ENCODE measurements at places on chromosomes 4 and X.

- no peak for DNase-seq
These were observed 31.6 kb downstream of the TIGD2 start for GRCh38 chr4:89142691-89143669.

- DNase-seq = peak; percentile 94
These were observed at the start of gene SLC9A7 for GRCh38 chrX:46758956-46759644. SLC9A7 (minus strand) TSS chrX:46759118; CDS start chrX:46759029, 89 bp downstream.

DNA sequence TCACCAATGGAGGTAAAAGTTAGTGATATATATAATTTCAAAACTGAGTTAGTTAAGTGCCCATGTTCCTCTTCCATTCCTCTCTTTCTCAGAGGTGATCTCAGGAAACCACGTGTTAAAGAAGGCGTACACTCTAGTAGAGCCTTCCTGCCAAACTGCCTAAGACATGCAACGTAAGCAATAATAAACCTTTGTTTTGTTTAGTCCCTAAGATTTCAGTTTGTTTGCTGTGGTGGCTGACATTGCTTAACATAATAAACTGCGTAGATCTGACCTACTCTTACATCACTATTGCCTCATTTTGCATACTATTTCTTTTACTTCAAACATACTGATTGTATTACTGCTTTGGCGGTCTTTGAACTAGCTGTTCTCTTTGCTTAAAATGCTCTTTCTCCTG lies 99.2 kb downstream of the JADE1 start:
- no peak for DNase-seq

GRCh38 chrX:122622795-122623194 lies 561.3 kb upstream of the GRIA3 start:
- no peak for DNase-seq

GRCh38 chr4:76750716-76751115 lies 147.2 kb downstream of the SOWAHB start:
- DNase-seq = no peak

GRCh38 chr4:96833831-96834230 lies 993.9 kb downstream of the PDHA2 start:
- DNase-seq = no peak

GRCh38 chr4:7867701-7868435 lies 71.8 kb downstream of the AFAP1 start:
- DNase-seq = no peak

DNA sequence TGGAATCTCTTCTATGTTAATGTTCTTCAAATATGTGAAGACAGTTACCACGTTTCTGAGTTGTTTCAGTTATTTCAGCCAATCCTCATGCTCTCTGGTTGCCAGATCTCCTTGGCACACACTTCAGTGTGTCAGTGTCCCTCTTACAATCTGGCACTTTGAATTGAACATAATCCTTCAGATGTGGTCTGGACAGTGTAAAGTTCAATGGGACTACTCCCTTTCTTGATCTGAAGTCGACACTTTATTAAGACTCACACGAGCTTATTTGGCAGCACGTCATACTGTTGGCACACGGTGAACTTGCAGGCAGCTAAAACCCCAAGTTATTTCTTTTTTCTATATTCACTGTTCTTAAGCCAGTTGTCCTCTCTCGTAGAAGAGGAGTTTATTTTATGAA lies 28.2 kb downstream of the ARSJ start:
- no peak for DNase-seq

DNA sequence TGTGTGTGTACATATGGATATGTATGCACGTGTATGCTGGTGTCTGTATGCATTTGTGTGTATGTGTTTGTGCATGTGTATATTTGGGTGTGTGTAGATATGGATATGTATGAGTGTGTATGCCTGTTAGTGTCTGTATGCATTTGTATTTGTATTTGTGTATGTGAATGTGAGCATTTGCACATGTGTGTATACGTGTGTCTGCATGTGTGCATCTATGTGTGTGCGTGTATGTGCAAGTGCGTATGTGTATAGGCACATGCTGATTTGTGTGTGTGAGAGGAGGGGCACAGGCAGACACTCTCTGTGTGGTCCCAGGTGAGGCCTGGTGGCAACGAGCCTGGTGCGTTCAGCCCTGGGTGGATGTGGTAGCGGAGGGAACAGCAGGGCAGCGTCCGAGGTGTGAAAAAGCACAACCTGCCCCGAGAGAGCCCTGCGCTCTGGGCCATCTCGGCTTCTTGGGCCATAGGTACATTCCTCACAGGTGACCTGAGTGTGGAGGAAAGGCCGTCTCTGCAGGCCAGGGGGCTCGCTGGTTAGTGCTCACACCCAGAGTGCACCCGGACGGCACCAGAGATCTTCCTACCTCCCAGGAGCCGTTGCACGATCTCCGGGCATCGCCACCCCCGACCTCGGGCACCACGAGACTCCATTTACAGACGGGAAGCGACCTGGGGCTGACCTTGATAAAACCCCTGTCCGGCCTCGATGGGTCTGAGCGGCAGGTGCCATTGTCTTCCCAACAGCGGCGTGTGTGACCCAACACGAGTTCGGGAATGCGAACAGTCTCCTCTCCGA lies 45.0 kb downstream of the ASMT start:
- no peak for DNase-seq

DNA sequence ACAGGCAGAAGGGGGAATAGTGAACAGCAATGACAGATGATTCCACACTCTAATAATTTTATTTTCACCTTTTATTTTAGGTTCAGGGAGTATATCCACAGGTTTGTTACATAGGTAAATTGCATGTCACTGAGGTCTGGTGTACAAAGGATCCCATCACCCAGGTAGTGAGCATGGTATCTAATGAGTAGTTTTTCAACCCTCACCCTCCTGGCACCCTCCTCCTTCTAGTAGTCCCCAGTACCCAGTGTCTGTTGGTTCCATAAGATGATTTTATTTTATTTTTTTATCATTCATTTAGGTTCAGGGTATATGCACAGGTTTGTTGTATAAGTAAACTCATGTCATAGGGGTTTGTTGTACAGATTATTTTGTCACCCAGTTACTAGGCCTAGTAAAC lies 58.6 kb upstream of the UGT8 start:
- DNase-seq = no peak

DNA sequence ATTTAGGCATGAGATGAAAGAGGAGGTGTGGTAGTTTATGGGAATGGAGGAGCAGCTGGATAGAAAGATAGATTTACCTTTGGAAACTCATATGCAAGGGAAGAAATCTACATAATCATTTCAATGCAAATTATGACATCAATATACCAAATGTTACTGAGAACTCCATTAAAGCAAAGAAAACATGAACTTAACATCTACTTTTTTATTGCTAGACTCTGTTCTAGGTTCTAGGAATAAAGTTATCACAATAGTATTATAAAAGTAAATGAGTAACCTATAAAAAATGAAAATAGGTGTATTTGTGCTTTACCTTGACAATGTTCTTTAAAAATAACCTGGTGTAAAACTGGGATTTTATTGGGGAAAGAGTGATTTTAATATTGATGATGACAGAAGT lies 221.6 kb upstream of the SLIT2 start:
- DNase-seq = no peak

GRCh38 chrX:36510736-36511135 lies 497.4 kb upstream of the FAM47C start:
- no peak for DNase-seq

- no peak for DNase-seq
These were observed 34.3 kb downstream of the ADH7 start for GRCh38 chr4:99400831-99401230.

GRCh38 chrX:15853586-15854079 lies 980 bp downstream of the AP1S2 start:
- DNase-seq = peak; percentile 58

DNA sequence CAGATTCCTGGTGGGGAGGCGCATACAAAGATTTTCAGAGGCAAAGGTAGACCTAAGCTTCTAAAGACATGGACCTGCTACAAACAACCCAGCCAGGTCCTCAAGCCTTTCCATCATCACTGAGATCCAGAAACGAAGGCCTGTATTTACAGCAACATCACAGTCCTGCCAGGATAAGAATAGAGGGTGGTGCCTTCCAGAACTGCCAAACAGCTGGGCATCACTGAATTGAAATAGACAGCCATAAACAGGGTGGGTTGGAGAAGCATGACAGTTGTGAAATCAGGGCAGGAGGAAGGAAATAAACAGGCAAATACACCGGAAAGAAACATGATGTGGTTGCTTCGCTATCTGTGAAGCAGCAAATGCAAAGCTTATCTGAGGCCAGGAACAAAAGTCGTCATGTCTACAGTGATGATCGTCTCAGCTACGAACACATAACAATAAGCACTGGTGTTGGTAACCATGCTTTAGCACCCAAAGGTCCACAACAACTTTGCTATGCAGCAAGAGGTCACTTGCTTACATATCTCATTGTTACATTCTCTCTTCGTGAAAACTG lies 6.7 kb upstream of the TMEM154 start:
- no peak for DNase-seq

GRCh38 chrX:111309083-111309482 lies 38.8 kb upstream of the CAPN6 start:
- no peak for DNase-seq

GRCh38 chr4:1166509-1167243 lies 5.7 kb downstream of the SPON2 start:
- no peak for DNase-seq

GRCh38 chr4:174437324-174437723 lies 85.0 kb downstream of the HPGD start:
- DNase-seq = no peak

Measured in activated CD4-positive, alpha-beta T cell treated with anti-CD3 and anti-CD28 coated beads, Interleukin-2, amount 10 ng/mL, durations not matched to agents 24 days and 14 days (primary cell).